ENCODE measurements at places on chromosomes 4 and X. TPM values are rescaled to one million over a fixed set of nuclear protein-coding genes. Genes with fewer than 3 reads are reported as not detected.

- H3K27ac ChIP-seq = no peak overlapping the region
- no peak for DNase-seq
- no peaks in the 10 kb centered on the region for H3K4me1 ChIP-seq
- H3K36me3 ChIP-seq = no peaks in the 10 kb centered on the region
- no peak overlapping the region for H3K4me3 ChIP-seq
- H3K27me3 ChIP-seq = no peaks in the 10 kb centered on the region
Observed at GRCh38 chrX:132743086-132743485, 215.3 kb downstream of the HS6ST2 start.

Gene SMIM31
- total RNA-seq = not detected

DNA sequence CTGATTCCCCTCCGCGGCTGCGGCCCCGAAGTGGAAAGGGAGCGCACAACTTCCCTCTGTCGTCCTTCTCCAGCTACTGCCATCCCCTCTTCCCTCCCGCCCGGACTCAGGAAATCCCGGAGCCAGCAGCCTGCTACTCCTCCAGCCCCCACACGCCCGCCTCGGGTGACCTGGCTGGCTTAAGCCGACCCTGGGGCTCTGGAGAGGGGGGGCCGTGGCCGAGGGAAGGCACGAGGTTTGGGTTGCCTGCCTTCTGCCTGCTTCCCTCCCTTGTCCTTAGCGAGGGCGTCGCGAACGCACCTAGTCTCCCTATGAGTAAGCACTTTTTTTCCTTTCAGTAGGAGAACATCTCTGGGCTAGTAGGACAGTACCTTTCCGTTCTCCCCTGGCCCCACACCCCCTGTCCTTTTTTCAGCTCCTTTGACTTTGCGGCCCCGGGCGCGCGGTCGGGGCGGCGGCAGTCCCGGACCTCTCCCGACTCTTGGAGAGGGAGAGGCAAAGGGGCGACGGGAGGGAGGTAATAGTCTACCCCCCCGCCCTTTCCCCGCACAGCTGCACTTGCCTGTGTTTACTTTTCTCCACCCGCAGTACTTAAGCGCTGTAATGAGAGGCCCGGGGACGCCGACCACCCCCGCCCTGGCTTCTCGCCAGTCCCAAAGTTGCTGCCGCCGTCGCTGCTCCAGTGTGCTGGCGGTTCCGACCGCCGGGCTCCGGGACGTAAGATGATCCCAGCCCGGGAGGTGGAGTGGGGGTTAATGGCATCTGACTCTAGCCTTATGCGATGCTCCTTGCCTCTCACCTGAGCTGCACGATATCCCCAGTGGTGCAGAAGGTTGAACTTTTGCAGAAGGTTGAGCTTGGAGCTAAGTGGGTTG lies 868 bp downstream of the PLS3 start:
- DNase-seq = no peak
- no peaks in the 10 kb centered on the region for H3K36me3 ChIP-seq
- peaks cover 30% of the 10 kb centered on the region for H3K4me1 ChIP-seq
- H3K27me3 ChIP-seq = no peaks in the 10 kb centered on the region
- H3K27ac ChIP-seq = peak overlapping the region; percentile 87
- peak overlapping the region; percentile 86 for H3K4me3 ChIP-seq

Gene CPZ
- total RNA-seq = 6.3 TPM

- DNase-seq = no peak
- H3K27ac ChIP-seq = no peak overlapping the region
- H3K36me3 ChIP-seq = no peaks in the 10 kb centered on the region
- H3K27me3 ChIP-seq = peaks cover 14% of the 10 kb centered on the region
- H3K4me1 ChIP-seq = no peaks in the 10 kb centered on the region
- no peak overlapping the region for H3K4me3 ChIP-seq
Observed at GRCh38 chr4:153798901-153799693, 10.2 kb upstream of the SFRP2 start.

DNA sequence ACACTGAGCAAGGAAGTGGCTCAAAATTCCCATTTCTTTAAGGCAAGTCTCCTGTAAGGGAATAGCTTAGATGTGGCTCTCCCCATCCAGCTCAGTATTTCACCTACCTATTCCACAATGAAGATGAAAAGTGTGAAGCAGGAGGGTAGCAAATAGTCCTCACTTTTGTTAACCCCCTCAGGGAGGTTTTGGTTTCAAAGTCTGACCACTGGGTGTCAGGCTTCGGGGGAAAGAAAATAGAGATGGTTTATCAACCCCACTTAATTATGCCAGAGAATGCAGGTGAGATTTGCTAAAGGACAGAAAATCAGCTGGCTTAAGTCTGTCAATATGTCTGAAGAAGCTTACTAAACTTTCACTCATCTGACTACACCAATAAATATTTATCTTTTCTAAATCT lies 69.5 kb downstream of the DHX15 start:
- no peak overlapping the region for H3K27ac ChIP-seq
- peaks cover 9% of the 10 kb centered on the region for H3K36me3 ChIP-seq
- peaks cover 3% of the 10 kb centered on the region for H3K4me1 ChIP-seq
- no peak for DNase-seq
- no peak overlapping the region for H3K4me3 ChIP-seq

GRCh38 chr4:184588893-184589292 lies 60.4 kb downstream of the CASP3 start:
- no peaks in the 10 kb centered on the region for H3K4me1 ChIP-seq
- DNase-seq = peak; percentile 6
- no peaks in the 10 kb centered on the region for H3K36me3 ChIP-seq
- H3K4me3 ChIP-seq = no peak overlapping the region
- no peak overlapping the region for H3K27ac ChIP-seq

Gene ODAPH
- total RNA-seq = 55.3 TPM

- H3K27ac ChIP-seq = peak overlapping the region; percentile 27
- H3K27me3 ChIP-seq = peaks cover 7% of the 10 kb centered on the region
- H3K4me3 ChIP-seq = no peak overlapping the region
- peaks cover 13% of the 10 kb centered on the region for H3K4me1 ChIP-seq
- no peaks in the 10 kb centered on the region for H3K36me3 ChIP-seq
- peak; percentile 88 for DNase-seq
Observed at GRCh38 chr4:153159728-153160221, 44.5 kb upstream of the TRIM2 start.

Gene SAGE1
- total RNA-seq = not detected

DNA sequence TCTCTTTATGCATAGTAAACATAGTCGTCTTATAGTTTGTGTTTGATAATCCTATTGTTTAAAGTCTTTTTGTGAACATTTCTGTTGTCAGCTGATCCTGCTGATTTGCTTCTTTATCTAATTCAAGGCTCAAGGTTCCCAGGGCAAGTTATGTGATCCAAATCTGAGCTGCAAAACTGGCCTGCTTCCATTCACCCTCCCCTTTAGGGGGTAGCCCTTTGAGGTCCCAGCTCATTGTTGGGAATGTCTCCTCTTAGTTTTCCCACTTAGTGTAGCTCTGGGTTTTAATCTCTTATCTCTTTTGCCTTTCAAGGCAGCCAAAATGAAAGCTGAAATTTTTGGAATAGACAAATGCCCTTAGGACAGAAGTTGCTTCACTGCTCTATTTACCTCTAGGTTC lies 40.2 kb upstream of the MAGED1 start:
- no peak for DNase-seq
- H3K4me1 ChIP-seq = no peaks in the 10 kb centered on the region
- no peaks in the 10 kb centered on the region for H3K27me3 ChIP-seq
- H3K4me3 ChIP-seq = no peak overlapping the region

Gene PDGFC
- 188 TPM for total RNA-seq

- H3K4me3 ChIP-seq = no peak overlapping the region
- H3K27me3 ChIP-seq = no peaks in the 10 kb centered on the region
- peaks cover 2% of the 10 kb centered on the region for H3K4me1 ChIP-seq
- H3K27ac ChIP-seq = no peak overlapping the region
Observed at GRCh38 chrX:133493366-133493765, 78.1 kb upstream of the GPC4 start.

Measured in astrocyte (in vitro differentiated cells and primary cell).